ENCODE measurements at places on chromosomes 7 and 10. TPM values are rescaled to one million over a fixed set of nuclear protein-coding genes. Genes with fewer than 3 reads are reported as not detected.

Gene PLAC9
- total RNA-seq, result 5.1 TPM

DNA sequence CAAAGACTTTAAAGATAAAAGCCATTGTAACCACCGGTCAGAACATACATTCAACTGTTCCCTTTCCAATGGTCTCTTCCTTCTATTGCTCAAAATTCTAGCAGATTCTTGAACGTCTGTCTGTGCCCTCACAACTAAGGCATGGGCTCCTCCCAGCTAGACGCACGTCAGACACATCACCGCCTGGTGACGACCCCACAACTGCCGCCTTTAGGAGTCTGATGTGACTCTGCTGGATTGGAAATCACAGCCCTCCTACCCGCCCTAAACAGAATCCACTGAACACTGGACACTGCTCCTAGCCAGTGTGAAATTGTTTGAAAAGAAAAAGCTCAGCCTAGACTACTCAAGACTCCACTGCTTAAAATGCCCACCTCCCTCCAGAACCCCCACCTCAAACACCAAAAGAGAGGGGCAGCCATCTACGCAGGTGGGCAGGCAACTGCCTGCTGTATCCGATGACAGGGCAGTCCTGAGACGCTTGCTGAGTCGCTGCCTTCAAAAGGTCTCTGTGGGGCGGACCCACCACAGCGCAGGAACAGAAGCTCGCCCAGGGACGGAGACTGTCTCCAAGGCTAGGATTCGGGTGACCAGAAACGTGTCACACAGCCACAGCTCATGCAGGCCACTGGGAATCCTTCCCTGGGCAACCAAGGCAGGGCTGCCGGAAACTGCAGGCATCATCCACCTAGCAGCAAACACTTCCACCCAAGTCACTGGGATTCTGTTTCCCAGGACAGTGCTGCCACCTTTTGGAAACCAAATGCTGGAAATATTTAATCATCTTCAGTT lies 34.7 kb downstream of the GSDME start:
- no peak for DNase-seq

DNA sequence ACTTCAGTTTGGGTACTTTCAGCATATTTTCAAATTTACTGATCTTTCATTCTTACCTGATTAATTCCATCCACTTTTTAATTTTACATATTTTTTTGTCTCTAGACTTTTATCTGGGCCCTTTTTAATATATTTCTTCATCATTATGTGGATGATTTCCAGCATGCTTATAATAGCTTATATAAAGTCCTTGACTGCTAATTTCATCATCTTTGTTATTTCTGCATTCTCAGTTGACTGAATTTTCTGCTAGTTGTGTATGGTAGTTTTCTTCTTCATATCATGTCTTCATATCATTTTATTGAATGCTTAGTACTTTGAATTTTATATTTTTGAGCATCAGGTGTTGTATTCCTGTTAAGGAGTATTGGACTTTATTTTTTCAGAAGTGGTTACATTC lies 39.6 kb downstream of the STAM start:
- no peak for DNase-seq

Gene CALML5
- total RNA-seq, result not detected

GRCh38 chr7:136399385-136399784 lies 422.2 kb upstream of the MTPN start:
- peak; percentile 6 for DNase-seq

- DNase-seq, result no peak
Measured at GRCh38 chr7:104818961-104819880, 194.8 kb upstream of the KMT2E start.

Gene IFIT1B
- not detected for total RNA-seq

GRCh38 chr7:28187012-28187411 lies 6.4 kb upstream of the JAZF1 start:
- no peak for DNase-seq

- DNase-seq, result no peak
Measured at GRCh38 chr10:51806079-51806835, 106.9 kb upstream of the CSTF2T start.

DNA sequence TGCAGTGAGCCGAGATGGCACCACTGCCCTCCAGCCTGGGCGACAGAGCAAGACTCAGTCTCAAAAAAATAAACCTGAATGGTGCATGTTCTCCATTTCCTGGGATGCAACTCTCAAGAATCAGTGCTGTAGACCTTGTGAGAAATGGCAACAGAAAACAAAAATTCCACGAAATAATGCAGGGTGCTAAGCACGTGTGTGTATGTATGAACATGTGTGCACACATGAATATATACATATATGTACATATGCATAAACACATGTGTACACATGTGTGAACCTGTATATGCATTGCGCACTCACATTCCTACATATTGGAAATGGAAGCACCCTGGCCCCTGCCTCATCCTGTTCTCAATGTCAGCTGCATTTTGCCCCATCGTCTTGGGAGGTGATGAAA lies 548.5 kb downstream of the TCERG1L start:
- DNase-seq, result no peak

DNA sequence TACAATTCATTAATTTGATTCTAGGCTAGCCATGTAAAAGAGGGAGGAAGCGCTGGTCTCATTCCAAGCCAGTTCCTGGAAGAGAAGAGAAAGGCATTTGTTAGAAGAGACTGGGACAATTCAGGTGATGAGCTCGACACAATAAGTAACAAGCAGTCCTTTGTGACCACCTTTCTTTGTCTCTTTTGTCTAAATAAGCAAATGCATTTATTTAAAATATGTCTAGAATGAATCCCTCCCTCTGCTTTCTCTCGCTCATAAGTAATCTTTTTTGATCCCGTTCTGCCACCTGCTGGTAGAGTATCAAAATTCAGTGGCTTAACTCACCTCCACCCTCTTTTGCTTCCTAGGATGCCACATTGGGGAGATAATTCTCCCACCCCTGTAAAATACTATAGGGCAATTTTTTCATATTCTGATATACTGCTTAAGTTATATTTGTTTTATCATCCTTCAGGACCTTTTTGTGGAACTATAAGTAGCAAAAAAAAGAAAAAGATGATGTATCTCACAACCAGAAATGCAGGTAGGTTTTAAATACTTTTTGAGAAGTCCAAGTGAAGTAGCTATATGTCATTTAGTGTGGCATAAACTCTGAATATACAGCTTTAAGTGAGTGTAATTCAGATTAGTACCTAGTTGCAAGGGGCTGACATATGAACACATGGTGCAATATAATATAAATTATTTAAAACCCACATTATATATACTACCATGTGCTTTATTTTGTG lies 91.5 kb downstream of the GSDME start:
- peak; percentile 15 for DNase-seq

GRCh38 chr7:1861799-1862458 lies 191.9 kb downstream of the ELFN1 start:
- no peak for DNase-seq

- DNase-seq, result no peak
Measured at GRCh38 chr7:82241356-82241755, 202.2 kb downstream of the CACNA2D1 start.

- DNase-seq, result no peak
Measured at GRCh38 chr10:47374611-47375536, 9.2 kb downstream of the ZNF488 start.

- DNase-seq, result no peak
Measured at GRCh38 chr10:48243487-48243886, 31.0 kb downstream of the FRMPD2 start.
